NCI-H1105 (cell line): ENCODE measurements at places on chromosomes 5 and 9.

GRCh38 chr5:76162335-76162734, 79.2 kb downstream of the SV2C start:
- DNase-seq: no peak

DNA sequence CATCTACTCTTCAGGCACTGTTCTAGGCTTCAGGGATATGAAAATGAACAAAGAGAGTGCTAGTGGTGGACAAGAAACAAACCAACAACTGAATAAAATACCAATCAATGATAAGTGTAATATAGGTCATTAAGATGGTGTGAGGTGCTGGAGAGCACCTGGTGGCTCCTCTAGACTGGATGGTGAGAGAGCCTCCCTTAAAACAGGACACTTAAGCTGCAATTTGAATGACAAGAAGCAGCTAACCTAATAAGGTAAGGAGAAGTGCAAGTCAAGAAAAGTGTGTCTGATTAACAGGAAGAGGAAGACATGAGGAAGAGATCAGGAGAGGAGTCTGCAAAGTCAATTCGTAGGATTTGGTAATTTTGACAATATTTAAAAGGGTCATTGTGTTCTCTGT, 23.1 kb downstream of the JAKMIP2 start:
- no peak for DNase-seq

GRCh38 chr9:107650995-107651394, 161.4 kb upstream of the KLF4 start:
- no peak for DNase-seq

DNA sequence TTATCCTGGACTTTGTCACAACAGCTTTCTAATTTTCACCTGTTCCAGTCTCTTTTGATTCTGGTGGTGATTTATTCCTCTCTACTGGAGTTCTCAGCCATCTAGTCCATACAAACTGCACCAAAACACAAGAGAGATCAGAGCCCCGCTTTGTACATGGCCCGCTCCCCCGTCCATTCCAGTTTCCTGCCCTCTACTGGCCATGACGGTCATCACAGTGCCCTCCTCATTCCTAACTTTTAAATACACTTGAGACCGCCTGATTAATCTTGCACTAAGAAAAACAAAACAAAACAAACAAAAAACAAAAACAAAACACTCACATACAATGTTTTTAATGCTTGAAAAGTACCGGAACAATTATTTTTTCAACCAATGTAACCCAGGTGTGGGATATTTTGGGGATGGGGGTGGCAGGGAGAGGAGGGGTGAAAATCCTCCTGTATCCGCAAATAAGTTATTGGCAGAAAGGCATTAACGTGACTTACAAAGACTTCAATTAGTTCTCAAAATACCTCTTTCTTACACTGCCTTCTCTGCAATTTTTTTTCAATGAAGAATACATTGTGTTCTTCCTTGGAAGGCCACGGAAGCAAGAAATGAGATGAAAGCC, 84.8 kb upstream of the PAM start:
- peak; percentile 34 for DNase-seq

GRCh38 chr9:708182-708550, 133.3 kb upstream of the DMRT1 start:
- no peak for DNase-seq

GRCh38 chr9:109289186-109289585, 31.7 kb downstream of the EPB41L4B start:
- no peak for DNase-seq

DNA sequence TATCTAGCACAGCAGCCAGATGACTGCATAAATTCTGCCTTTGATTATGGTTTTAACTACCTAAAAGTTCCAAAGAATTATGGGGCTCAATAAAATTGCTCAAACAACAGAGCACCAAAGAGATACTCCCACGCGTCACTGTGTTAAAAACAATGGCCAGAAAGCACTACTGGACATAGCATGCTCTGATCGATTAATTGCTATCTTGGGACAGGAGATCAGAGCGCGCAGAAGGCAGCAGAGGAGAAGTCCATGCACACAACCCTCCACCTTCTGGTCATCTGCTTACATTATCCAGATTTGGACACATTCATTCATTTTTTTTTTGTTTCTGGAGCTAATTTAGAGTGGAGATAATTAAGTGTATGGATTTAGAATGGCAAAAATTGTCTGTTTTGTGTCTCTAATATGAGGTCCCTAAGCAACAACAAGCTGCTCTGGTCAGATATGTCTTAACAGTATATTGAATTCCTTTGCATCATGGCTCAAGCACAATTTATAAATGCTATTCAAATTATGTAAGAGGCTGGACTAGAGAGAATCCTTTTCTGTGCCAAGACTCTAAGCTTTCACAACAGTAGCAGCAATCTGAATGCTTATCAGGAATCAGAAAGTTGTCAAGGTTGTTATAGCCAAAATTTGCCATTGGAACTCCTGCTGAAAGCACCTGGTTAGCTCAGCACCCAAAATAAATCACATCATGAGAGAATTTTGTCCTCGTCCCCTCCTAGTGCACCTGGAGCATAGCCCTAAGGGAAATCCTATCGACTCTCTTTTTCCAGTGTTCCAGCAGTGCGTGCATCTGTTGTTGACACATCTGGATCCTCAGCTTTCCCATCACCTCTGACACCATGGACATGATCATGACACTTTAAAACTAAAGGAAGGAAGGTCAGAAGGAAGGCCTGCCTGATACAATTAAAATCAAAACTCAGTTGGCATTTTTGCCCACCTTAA, 98.6 kb upstream of the HMHB1 start:
- no peak for DNase-seq

GRCh38 chr9:38224941-38225340, 155.9 kb upstream of the SHB start:
- no peak for DNase-seq

DNA sequence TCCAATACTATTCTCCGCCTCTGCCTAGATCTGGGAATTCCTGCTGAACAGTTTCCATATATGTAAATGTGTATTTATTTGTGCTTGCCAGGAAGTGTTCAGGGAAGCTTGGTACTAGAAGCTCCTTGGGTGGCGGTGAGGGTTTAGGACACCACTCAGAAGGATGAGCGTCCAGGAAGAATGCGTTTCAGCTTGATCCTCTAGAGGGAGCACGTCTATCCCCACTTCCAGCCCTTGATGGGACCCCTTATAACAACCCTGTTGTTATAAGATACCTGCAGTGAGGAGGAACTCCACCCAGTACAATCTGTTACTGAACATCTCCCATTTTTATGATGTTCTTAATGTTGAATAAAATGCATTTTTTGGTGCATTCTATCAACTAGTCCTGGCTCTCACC, 88.9 kb downstream of the CYFIP2 start:
- no peak for DNase-seq

- DNase-seq: no peak
These were observed 57.3 kb downstream of the ZFR start for GRCh38 chr5:32387211-32387610.

- no peak for DNase-seq
These were observed 44.8 kb upstream of the RNF130 start for GRCh38 chr5:180116077-180116999.
